ENCODE measurements at places on chromosomes 11 and 22.

DNA sequence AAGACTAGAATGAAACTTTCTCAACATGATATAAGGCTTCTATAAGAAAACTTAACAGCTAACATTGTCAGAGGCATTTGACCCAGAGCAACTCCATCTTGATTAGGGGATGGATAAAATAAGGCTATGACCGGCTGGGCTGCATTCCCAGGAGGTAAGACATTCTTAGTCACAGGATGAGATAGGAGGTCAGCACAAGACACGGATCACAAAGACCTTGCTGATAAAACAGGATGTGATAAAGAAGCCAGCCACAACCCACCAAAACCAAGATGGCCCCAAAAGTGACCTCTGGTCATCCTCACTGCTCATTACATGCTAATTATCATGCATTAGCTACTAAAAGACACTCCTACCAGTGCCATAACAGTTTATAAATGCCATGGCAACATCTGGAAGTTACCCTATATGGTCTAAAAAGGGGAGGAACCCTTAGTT is 135.2 kb downstream of the TTC28 start:
- peak; percentile 10 for DNase-seq

- DNase-seq: no peak
These were observed 29.8 kb downstream of the MAML2 start for GRCh38 chr11:96313163-96313562.

DNA sequence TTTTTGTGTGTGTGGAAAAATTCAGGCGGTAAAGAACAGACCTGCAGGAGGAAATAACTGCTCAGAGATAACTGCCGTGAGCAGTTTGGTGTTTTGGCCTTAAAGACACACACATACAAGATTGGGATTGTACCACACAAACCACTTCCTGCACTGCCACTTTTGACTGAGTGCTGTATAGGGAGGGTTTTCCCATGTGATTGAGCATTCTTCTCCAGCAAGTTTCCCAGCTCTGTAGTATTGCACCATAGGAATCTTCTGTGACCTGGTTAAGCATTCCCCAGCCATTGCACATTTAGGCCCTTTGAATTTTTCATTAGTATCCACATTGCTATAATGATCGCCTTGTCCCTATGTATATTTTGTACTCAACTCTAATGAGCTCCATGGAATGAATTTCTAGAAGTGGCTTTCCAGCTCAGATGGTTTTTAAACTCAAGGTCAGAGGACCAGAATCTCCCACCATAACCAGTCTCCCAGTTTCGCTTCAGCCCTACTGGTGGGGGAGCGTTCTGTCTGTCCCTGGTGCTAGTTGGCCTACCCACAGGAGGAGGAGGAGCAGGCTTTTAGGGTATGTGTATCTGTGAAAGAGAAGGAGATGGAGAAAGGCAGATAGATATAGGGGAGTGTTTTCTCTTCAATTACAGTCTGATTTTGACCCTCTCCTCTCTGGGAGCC is 9.3 kb downstream of the CD82 start:
- peak; percentile 95 for DNase-seq

DNA sequence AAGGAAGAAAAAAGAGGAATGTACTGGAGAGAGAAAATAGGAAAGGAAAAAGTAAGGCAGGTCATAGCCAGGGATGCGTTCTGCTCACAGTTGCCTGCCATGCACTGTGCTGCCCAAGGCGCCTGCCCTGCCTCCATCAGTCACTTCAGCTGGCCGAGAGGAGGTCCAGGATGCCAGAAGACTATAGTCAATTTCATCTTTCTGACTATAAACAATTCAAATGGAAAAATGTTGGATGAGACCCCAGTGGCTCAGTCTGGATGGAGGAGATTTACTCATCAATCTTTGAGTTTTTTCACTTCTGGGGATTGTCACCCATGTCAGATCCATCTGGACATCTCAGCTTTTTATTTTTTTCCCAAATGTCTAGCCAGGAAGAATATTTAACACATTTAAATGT is 36.7 kb upstream of the CLMP start:
- no peak for DNase-seq

GRCh38 chr22:43292630-43293018 is 50.5 kb downstream of the SCUBE1 start:
- no peak for DNase-seq

DNA sequence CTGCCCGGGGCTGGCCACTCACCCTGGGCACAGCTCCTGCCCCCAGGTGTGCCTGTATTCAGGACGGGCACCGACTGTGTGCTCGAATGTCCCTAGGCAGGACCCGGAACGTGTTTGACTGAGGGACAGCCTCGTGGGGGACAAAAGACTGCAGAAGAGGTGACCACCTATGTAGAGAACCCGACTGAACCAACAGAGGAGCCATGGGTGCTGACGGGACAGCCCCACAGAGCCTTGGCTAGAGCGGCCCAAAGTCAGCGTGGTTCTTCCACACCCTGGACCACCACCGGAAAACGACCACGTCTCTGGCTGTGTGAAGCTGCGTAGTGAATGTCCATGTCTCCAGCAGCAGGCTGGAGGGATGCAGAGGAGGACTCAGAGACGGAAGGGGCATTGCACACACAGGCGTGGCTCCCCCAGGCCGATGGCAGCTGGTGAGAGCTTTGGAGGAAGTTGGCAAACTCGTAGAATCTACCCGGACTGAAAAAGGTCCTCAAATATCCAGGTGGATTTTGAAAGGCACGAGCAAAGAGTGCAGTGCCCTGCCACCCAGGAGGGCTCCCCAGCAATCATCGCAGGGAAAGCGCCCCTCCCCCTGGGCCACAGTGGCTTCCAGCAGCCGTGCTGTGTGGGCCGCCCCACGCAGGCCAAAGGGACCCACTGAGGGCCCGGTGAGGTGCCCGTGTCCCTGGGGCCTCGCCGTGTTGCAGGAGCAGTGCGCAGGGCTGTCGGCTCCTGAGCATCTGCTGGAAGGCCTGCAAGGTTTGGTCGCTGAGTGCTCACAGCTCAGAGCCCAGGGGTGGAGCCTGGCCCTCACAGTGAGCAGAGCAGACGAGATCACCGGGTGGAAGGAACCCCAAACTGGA is 17.5 kb upstream of the MUC5B start:
- no peak for DNase-seq

GRCh38 chr11:47552566-47553405 is at the start of gene CELF1:
TSS of gene CELF1 (minus strand) at chr11:47553132. CDS start at chr11:47499523, 53,609 bp downstream.
- peak; percentile 76 for DNase-seq

DNA sequence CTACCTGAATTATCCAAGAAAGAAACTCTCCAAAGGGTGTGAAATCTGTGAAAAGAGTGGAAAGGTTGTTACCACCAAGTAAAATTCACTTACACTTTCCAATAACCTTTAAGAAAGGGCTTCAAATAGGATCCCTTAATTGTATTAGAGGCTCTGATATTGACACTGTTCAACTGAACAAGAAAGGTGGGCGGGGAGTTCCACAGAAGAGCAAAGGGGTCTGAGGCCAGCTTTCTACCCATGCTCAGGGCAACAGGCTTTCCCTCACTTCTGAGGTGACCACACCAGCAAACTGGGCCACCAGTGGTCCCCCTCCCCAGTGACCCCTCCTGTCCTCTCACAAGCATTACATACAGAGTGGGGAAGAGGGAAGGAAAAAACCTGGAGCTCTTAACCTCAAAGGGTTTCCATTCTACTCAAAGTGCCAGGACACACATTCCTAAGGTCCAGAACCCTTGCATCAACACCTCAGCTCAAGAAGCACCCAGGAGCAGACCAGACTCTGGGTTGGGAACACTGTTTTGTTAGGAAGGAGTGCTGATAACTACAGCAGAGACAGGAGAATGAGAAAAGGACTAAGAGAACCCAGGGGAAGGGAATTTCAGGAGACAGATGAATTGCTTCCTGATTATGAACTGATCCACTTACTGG is 71.6 kb upstream of the AKIP1 start:
- DNase-seq: no peak

- peak; percentile 74 for DNase-seq
These were observed 40.8 kb upstream of the MYO18B start for GRCh38 chr22:25701056-25701780.

- no peak for DNase-seq
These were observed 36.4 kb downstream of the KCNQ1 start for GRCh38 chr11:2481253-2481652.

DNA sequence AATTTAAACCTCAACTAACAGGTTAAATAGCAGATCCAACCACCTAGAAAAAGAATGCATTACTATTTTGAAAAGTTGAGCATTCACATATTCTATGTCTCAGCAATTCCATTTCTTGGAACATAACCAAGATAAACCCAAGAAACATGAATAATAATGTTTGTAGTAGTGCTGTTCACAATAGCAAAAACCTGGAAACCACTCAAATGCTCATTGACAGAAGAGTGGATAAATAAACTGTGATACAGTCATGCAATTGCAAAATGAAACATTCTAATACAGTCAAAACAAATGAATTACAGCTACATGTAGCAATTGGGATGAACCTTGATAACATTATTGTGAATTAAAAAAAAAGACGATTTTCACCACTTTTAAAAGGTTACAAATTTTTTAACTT is 162.8 kb upstream of the TMEM45B start:
- peak; percentile 87 for DNase-seq

- no peak for DNase-seq
These were observed 689.7 kb downstream of the TBC1D22A start for GRCh38 chr22:47452184-47452583.

DNA sequence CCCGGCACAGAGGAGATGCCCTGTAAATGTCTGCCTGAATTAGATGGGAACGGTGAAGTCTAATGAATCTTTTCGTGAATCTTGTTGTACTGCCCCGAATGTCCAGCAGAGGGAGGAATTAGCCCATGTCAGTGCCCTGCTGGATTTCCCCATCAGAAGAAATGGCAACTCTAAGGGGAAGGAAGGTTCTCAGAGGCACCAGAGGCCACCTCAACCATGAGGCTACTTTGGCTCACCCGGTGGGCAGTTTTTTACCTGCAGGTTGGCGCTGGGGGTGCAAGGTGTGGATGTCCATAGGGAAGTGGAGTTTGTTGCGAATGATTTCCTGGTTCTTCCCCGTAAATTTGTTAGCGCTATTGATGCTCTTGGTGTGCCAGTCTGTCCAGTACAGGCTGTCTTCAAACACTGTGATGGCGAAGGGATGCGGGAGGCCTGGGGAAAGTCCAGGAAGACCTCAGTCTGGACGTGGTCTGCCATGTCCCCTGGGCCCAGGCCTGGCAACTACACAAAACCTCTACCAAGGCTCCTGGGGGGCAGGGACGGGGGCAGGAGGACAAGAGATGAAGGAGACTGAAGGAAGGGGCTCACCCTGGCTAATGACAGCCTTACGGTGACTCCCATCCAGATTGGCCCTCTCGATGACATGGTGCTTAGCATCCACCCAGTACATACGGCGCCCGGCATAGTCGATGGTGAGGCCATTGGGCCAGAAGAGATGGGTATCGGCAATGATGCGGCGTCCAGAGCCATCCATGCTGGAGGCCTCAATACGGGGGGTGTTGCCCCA is 28.5 kb downstream of the LRP4 start:
- DNase-seq: peak; percentile 75

DNA sequence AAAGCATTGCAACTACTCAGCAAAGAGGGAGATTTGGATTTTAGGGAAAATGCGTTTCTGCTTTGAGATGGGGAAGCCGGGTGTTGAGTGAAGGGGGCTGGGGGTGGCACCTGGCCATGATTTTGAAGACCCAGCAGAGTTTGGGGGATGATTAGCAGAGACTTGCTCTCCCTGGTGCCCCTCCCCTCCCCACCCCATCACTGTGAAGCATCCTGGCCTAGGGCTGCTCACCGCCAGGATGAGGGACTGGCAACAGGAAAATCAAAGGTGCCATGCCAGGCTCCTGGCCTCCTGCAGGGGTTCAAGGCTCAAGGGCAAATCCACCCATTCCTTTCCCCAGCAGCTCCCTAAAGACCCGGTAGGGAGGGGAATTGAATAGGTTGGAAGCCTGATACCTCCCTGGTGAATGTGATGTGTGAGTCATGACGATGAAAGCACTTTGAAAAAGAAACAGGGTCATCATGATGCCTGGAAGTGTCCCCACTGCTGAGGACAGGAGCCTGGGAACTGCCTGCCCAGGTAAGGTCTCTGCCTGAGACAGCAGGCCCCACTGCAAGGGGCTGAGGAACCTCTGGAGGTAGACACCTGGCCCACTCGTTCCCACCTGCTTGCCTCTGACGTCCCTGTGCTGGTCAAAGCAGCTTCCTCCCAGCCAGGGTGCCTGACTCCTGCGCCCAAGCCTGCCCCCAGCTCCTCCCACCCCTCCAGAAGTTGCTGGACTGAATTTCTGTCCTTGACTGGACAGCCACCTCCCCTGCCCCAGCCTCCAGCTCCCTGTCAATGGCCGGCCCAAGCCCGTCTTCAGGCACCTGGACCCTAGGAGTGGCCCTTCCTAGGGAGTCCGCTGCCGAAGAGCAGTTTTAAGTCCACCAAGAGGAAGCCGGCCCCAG is 1.7 kb downstream of the CHST1 start:
- DNase-seq: peak; percentile 36

- DNase-seq: no peak
These were observed at the start of gene CRYBB3 for GRCh38 chr22:25199731-25200520. TSS of gene CRYBB3 (plus strand) at chr22:25199858. CDS start at chr22:25201397, 1,539 bp downstream.

Measured in fibroblast of mammary gland (primary cell).